AG08395 (cell line): ENCODE measurements at places on chromosomes 5 and 9.

GRCh38 chr5:158720281-158720680 lies 379.4 kb downstream of the EBF1 start:
- DNase-seq = no peak

- no peak for DNase-seq
These were observed 238.2 kb downstream of the PBX3 start for GRCh38 chr9:125985142-125985997.

DNA sequence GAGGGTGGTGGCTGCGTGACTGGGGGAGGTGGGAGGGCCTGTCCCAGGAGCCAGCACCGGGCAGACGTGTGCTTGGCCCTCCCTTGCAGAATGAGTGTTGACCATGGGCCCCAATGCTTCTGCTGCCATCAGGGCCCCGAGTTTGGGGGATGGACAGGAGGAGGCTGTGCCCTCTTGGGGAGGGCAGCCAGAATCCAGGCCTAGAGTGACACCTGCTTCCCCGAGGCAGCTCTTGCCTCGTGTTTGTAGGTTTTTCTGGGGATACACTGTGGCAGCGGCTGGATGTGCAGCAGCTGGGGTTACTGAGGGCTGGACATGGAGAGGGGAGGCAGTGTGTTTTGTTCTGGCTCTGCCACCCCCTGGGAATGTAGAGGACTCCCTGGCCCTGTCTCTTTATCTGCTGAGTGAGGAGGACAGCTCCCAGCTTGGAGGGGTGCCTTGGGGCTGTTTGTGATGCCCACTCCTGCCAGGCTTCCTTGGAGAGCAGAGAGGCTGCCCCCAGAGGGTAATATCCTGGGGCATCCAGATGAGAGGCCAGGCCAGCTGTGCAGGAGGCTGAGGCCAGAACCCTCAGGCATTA lies 22.7 kb downstream of the WNK2 start:
- DNase-seq = no peak

DNA sequence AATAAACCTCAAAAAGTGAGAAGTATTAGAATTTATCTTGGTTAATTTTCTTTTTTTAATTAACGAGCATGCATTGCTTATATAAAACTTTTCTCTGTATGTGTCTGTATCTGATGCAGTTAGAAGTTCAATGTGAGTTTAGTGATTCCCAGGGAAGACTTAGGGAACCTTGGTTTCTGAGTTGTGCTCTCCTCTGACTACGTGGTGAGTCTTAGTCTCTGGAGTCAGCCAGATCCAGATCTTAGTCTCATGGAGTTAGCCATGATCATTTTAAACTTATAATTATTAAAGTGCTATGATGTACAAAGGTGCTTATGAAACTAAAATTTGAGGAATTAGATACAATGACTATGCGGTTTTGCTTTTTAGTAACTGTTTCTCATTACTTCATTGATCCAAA lies 285.3 kb upstream of the DMRT1 start:
- DNase-seq = no peak

- no peak for DNase-seq
These were observed 5.8 kb downstream of the TMEM268 start for GRCh38 chr9:114616684-114617520.

- DNase-seq = no peak
These were observed 8.8 kb upstream of the NACC2 start for GRCh38 chr9:136103651-136104487.

DNA sequence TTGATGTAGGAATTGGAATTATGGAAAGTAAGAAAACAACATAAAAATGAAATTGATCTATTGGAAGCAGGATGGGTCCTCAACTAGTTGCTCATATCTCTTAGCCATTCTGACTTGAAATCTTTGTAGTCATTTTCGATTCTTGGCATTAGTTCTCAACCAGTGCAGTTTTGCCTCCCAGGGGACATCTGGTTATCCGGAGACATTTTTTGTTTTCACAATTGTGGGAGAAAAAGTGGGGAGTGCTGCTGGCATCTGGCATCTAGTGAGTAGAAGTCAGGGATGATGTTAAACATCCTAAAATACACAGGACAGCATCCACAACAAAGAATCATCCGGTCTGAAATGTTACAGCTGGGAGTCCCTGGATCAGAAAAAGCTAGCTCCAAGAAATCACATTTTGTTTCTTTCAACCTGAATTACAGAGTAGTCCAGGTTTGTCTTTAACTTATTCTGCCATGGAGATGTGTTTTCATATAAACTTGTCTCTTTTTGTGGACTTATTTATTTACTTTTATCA lies 74.9 kb downstream of the FBXL7 start:
- peak; percentile 32 for DNase-seq

GRCh38 chr9:110969971-110970386 lies 68.3 kb downstream of the LPAR1 start:
- DNase-seq = peak; percentile 58

DNA sequence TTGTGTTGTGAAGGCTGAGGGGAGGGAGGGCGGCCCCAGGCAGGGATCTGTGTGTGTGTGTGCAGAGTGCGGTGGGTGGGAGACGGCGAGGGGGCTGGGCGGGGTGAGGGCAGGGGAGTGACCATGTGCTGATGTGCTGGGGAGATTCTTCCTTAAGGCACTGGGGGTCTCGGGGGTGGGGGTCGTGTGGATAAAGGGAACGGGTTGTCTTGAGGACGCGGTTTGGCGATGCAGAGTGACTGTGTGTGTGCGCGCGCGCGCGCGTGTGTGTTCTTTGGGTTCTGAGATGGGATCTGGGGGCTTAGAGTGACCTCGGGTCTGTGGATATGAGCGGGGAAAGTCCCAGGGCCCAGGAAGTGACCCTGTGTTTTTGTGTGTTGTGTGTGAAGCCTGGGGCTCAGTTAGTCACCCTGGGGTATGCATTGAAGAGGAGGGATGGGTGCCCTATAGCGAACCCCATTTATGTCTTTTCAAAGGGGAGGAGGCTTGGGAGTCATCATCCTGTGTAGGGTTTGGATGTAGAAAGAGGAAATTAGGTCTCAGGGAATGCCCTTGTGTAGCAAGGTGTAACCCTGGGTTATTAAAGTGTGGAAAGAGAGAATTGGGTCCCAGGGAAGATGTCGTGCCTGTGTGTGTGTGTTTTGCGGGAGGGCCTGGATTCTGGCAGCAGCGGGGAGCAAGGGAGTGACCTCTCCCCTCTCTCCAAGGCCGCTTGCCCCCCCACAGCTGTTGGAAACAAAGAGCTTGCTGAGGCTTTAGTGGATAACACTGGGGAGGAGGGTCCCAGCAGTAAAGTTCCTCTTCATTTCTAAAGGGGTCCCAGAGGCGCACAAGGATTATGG lies 1.4 kb downstream of the TMEFF1 start:
- DNase-seq = no peak

- no peak for DNase-seq
These were observed 641.0 kb downstream of the DNAH5 start for GRCh38 chr5:13303445-13303844.

DNA sequence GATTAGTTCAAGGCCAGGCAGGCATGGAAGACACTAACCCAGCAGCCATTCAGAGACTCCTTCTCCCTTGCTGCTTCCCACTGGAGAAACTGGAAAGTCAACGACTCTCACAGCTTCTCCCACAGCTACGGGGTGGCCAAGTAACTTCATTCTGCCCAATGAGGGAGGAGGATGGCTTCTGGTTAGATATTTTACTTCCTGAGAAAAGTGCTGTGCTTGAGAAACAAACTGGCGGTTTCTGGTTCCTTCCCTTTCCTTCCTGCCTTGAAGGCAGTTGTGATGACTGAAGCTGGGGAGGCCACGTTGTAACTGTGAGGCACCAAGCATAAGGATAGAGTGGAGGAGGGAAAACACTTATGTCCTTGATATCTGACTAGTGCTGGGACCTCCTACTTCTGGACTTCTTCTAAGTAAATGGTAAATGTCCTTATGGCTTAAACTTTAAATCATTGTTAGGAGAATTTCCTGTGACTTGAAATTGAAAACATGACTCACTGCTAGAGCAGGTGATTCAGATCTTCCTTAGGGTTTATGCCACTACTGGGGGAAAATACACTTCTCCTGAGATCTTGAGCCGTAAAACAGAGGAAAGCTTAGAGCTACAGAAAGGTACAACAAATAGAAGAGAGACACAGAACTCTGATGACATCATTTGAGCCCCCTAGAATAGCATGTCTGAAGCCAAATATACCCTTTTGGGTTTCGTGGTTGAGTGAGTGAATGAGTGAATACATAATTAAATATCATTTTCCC lies 3.1 kb upstream of the GNPDA1 start:
- DNase-seq = no peak

DNA sequence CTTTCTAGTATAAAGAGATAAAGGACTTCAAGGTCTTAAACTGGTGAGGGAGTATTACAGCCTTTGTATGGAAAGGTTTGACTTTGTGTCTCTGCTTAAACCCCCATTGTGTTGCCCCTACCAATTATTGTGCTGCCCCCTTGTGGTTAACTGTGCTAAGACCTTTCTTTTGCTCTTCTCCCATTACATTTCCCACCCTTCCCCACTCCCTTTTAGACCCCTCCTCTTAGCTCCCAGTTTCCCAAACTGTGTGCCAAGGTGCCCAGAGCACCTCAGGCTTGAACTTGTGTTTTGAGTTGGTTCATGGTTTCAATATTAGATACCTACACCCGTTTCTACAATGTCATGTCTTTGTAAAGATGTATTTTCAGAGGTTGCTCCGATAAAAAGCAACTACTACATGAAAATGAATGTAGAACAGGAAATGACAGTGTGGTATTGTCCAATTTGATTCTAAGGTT lies 2.9 kb downstream of the JAK2 start:
- peak; percentile 52 for DNase-seq

DNA sequence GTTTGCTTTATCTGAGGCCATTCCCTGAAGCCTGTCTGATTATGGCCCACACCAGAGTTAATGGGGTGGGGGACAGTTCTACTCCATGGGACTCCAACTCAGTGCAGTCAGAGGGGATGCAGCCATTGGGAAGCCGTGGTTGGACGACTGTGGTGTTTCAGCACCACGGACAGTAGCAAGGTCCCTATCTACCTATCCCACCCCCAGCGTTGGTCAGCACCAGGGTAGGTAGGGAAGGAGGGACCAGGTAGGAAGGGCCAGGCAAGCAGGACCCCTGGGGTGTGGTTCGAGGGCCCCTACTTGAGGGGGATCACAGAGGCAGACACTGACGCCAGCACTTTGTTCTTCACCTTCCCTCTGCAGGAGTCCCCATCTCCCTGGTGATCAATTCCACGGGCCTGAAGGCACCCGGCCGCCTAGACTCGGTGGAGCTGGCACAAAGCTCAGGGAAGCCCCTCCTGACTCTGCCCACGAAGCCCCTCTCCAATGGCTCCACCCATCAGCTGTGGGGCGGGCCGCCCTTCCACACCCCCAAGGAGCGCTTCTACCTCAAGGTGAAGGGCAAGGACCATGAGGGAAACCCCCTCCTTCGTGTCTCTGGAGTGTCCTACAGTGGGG lies 33.2 kb downstream of the HMCN2 start:
- DNase-seq = no peak

DNA sequence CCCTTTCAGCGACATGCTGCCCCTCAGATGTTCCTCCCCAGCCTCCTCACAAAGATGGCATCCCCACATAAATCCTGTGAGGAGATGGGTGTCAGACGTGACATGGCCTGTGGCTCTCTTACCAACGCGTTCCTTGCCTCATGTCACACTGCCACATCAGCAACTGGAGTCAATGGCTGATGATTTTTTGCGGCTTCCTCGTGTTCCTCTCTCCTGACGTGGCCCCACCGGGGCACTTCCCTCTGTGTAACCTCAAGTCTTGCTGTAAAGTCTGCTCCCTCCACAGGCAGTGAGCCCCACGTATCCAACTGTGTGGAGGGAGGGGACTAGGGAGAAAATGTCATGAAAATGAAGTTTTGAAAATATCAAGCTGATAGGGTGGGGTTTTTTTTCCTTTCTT lies 53.2 kb upstream of the SHISAL2B start:
- DNase-seq = no peak

- no peak for DNase-seq
These were observed 101.4 kb upstream of the SLC44A1 start for GRCh38 chr9:105143136-105143430.

GRCh38 chr5:69007726-69008368 lies 86.0 kb upstream of the SLC30A5 start:
- DNase-seq = peak; percentile 53

DNA sequence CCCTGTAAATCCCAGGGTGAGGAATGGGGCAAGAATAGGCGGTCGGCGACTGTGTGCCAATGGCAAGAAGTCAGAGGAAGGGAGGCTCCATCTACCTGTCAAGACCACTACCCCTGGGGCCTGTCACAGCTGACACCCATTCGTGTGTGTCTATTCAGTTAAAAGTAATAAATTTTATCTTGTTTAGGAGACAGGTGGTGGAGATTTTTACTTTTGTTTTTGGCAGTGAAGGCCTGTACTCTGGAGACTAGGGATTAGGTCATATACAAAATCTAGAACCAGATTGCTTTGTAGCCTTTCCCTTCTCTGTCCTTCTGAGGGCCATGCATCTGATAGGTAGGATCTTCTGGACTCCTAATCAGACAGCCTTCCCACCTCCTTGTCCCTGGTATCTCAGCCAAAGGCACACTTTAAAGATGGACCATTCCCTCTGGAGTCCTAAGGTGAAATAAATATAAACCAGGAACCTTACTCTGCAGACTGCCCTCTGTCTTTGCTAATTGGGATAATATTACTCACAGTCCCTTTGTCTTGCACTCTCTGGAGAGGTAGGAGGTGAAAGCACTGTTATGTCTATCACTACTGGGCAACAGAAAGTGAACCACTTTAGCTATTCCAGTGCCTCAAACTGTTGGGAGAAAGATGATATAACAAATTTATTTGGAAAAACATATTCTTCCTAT lies 213.2 kb upstream of the ACTBL2 start:
- no peak for DNase-seq

- DNase-seq = peak; percentile 21
These were observed 94.5 kb upstream of the LIFR start for GRCh38 chr5:38650946-38651345.

DNA sequence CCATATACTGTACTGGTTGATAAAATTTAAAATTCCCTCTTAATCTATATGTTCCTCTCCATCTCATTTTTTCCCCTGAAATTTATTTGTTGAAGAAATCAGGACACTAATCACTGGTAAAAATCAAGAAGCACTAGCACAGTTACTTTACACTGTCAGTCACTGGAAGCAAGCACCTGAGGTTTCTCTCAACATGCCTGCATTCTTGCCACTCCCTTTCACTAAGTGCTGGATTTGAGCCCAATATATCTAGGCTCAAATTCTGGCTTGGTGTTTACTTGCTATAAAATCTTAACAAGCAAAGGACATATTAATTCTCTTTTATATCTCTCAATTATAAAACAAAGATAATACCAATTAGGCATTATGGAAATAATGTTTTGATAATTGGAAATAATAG lies 58.6 kb downstream of the DIAPH1 start:
- DNase-seq = no peak

DNA sequence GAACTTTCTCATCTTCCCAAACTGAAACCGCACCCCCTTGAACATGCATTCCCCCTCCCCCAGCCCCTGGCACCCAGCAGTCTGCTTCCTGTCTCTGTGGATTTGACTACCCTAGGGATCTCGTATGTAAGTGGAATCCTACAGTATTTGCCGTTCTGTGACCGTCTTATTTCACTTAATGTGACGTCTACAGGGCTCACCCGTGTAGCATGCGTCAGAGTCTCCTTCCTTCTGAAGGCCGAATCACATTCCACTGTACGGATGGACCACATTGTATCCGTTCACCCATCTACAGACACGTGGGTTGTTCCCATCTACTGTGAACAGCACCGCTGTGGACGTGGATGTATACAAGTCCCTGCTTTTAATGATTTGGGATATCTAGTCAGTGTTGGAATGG lies 4.5 kb downstream of the PRRX2 start:
- peak; percentile 81 for DNase-seq
